ENCODE measurements at places on chromosomes 13 and 19.

DNA sequence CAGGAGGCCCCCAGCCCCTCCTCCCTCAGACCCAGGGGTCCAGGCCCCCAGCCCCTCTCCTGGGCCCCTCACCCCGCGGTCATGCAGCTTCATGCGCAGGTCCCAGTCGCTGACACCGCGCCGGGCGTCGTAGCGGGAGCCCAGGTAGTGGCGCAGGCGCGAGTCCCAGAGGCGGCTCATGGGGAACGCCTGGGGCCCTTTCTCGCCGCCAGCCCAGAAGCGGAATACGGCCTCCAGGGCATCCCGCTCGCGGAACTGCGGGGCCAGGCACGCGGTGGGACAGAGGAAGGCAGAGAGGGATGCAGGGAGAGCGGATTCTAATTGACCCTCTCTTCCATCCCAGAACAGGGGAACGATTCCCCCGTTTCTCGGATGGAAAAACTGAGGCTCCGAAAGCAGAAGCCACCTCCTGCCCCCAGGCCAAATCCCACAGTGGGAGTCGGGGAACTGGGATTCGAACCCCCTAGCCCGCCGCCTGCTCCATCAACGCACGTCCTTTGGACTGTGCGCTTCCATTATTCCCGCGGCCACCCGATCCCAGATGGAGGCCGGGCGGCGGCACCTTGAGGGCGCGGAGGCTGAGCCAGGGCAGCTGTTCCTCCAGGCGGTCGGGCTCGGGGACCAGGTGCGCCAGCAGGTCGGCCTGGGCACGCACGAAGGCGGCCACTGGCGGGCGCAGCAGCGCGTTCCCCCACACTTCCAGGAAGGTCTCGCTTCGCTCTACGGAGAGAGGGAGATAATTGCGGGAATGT lies 4.2 kb upstream of the TNNI3 start:
- DNase-seq: no peak

- no peak for DNase-seq
Observed at GRCh38 chr13:87536899-87537298, 134.3 kb upstream of the SLITRK5 start.

- DNase-seq: no peak
Observed at GRCh38 chr13:51067210-51067701, 43.8 kb downstream of the C13orf42 start.

DNA sequence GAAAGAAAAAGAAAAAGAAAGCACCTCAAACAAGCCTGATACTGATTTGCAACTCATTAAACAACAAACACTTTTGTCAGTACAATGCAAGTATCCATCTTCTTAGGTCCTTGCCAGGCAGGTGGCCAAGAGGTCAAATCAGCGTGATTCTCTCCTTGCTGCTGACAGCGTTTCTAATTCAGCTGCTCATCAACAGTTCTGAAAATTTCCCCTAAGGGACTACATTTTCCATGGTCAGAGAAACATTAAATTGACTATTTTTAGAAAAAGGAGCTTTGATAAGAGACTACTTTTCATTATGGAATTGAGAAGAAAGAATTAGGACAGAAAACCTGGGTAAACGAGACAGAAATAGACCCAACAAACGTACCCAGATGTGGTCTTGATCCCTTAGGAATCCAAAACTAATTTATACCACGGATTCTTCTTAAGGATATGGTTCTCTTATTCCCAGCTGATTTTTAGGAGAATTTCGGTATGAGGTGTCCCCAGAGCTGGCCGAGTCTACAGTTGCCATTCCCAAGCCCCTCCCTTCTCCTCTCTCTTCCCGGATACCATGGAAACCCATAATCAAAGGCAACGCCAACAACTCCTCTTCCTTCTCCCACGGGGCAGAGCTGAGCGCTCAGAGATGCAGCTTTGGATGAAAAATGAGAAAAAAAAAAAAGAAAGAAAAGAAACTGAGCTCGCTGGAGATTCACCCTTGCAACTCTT lies 29.5 kb upstream of the CEBPG start:
- DNase-seq: no peak

DNA sequence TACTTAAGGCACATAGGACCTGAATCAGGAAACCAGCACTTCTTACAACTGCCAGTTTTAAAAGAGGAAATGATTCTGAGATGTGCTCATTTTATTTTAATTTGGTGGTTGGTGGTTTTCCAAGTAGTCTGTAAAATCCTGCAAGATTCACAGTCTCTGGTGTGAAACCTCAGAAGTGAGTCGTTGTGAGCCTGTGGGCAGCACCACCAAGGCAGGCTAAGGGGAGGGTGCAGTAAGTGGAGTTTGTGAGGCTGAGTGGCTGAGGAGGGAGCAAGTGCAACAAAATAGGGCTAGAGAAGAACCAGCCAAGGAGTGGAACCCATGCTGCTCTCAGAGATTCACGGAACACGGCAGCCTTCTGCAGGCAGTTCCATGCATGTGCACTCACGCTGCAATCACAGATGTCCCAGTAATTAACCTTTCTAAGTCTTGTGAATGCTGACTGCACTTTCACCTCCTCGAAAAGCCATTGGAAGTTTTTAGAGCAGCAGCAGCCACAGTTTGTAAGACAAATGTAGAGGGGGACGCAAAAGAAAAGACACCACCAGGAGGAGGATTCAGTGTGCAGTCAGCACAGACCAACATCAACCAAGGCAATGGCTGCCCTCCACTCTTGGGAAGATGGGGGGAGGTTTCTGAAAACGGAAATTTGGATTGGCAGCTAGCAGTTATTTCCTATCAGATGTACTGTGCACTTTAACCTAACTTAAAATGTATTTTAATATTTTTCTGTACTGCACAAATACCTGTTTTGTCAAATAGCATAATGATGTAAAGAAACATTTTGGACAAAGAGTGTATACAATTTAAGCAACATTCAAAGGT lies 44.9 kb downstream of the ESD start:
- peak; percentile 8 for DNase-seq

DNA sequence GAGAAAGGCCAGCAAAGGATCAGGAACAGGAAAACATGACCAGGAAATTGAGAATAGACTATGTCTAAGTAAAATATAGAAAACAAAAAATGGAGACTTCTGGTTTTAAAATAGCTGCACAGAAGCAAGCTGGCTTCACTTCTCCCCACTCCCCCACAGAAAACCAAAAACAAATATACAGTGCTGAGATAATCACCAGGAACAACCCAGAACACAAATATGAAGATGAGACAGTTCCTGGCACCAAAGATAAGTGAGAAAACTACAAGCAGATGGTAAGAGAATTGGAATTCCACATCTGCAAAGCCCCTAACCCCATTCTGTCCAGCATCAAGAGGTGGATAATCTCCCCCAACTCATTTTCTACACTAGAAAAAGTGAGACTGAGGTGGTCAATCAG lies 397.7 kb downstream of the SUCLA2 start:
- no peak for DNase-seq

DNA sequence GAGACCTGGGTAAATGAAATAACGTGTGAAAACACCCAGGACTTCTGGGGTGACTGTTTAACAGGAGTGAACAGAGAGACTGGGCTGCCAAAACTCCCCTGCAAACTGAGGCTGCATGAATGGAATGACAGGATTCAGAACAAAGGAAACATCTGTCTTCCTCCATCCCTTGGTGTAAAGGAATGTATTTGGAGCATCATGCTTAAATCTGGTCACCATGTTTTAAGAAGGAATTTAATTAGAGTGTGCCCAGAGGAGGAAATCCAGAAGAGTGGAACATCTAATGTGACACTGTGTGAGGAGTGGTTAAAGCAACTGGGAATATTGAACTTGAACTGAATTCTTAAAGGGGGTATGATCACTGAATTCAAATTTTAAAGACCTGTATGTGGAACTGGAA lies 437.2 kb downstream of the LIG4 start:
- no peak for DNase-seq

GRCh38 chr13:53873558-53873957 lies 844.9 kb downstream of the OLFM4 start:
- no peak for DNase-seq

All from stimulated activated CD4-positive, alpha-beta T cell treated with anti-CD3 and anti-CD28 coated beads, Interleukin-4, amount 100 ng/mL, for 48 hours (primary cell).